Activated effector memory CD4-positive, alpha-beta T cell treated with Interleukin-2 at 50 U/mL for 16 hours (primary cell): ENCODE measurements at places on chromosomes 3 and 15.

DNA sequence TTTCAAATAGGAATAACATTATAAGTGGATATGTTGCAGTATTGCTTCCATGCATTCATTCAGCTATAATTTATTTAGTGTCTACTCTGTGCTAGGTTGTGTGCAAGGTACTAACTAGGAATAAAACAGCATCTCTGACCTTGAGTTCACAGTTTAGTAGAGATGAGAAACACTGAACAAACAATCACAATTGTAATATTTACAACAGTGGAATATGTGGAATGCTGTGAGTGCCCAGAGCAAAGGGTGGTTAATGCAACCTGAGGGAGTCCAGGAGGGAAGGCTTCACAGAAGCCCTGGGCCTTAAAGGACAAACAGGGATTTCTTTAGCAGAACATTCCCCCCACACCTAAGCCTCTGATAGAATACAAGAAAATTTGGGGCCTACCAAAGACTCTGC is 13.3 kb downstream of the SFMBT1 start:
- no peak for DNase-seq

- no peak for DNase-seq
Observed at GRCh38 chr3:116059421-116060096, 385.7 kb downstream of the LSAMP start.

DNA sequence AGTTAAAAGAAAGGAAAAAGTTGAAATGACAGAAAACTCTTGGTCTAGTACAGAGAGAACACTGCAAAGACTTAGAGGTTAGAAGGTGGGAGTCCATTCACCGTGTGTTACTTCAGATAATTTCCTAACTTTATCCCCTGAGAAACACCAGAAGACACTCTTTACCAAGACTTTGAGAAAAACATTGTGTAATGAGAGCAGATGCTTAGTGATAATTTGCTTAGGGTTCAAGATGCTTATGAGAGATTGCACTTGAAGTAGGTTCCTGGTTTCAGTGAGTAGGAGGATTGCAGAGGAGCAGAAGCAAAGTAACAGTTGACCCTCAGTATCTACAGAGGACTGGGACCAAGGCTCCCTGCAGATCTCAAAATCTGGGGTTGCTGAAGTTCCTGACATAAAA is 594.1 kb downstream of the NR2F2 start:
- no peak for DNase-seq

DNA sequence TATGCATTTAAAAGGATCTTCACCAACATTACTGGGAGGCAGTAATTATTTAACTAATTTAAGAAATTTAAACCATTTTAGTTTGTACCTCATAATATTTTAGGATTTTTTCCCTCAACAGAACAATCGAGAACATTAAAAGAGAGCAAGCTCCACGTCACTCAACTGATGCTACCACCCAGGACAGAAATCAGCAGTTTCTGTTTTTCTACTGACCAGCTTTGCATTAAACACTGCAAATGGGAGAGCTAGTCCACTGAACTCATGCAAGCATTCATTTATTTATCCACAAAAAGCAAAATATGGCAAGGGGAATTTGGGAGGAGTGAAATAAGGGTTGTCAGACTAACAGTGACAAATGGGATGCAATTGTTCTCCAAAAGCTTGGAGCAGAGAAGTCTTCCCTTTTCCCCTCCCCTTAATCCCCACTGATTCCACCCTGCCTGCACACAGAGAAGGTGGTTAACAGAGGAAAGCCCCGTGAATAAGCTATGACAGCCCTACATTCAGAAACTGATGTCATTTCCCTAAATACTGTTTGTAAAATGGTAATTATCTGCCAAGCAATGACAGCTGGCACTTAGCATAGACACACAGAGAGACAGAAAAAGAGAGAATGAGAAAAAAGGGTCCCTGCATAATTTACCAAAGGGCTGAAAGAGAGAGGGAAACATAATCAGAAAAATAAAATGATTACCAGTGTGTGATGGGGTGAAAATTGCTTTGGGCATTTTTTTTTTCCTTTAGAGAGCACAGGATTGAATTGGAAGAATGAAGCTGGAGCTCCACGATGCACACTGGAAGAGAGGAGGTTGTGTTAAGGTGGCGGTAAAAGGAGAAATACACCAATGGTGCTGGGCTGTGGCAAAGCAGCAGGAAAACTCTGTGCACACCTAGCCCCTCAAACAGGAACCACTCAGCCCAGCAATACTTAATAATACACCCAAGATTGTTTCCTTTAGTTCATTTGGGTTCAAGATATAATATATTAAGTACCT is 777.4 kb downstream of the TUSC7 start:
- no peak for DNase-seq

DNA sequence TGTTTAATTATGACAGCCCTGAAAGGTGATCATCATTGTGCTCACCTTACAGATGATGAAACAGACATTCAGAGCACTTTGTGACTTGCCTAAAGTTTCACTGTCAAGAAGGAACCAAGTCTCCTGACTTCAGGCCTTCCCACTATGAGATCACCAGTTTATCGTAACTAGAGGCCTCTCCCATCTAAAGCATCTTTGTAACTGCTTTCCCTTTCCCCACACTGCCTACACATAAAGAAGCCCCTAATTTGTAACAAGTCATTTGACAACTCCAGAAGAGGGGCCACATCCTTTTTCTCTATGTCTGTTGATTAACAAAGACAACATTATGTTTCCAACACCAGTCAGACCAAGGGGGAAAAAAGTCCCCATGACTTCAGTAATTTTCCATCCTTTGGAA is 1.1 kb downstream of the KLHL6 start:
- no peak for DNase-seq

- DNase-seq = no peak
Observed at GRCh38 chr3:153756816-153757215, 364.4 kb upstream of the ARHGEF26 start.

DNA sequence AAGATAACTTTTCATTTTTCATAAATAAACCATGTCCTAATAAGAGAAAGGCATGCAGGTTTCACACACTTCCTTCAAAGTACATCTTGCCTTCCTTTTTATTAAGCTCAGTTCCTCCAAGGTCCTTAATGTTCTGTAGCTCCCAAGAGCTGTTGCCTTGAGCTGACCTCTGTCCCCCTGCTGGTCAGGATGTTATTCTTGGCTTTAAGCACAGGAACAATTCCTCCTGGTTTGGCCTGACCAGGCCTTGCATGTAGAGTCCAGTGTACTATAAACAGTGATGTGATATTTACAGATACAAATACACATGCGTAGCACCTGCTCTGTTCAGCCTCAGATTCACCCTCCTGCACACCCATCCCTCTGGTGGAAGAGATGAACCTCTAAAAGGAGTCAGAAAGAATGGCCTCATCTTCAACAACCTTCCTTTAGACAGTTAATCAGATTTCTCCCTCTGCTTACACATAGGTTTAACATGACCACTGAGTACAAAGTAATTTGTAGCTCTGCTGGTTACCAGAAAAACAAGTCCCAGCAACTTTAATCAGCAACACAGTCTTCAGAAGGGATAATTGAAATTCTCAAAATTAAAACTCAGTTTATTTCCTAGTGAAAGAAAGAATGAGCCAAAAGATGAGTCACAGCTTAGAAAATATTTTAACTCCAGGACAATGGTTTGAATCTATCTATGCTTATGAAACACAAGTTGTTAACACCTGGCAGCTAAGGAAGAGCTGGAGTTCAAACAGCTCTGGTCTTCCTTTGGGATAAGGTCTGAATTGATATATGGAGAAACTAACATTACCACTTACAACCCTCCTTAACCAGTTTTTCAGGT is 46.5 kb downstream of the PTPN9 start:
- DNase-seq = no peak

DNA sequence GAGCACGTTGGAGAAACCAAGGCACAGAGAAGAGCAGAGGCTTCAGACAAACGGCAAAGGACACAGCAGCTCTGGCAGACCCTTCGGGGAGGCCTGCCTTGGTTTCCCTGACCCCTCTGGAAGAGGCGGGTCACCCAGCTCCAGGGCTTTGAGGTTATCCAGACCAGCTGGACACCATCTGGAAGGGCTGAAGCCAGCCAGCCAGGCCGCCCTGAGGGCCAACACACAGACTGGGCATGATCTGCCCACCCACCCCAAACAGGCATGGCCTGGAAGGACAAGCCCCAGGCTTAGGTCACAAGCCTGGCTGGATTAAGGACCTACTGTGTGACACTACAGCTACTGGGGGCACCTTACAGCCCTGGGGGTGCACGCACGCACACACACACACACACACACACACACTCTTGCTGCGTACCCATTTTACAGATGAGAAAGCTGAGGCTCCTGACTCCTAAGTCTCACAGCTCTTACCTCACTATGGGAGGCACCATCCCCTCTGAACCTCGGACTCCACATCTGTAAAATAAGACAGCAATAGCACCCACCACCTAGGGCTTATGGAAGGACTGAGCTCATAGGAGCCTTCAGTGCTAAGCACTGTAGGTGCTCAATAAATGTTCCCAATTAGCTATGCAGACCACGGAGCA is 10.8 kb downstream of the PLXND1 start:
- no peak for DNase-seq

DNA sequence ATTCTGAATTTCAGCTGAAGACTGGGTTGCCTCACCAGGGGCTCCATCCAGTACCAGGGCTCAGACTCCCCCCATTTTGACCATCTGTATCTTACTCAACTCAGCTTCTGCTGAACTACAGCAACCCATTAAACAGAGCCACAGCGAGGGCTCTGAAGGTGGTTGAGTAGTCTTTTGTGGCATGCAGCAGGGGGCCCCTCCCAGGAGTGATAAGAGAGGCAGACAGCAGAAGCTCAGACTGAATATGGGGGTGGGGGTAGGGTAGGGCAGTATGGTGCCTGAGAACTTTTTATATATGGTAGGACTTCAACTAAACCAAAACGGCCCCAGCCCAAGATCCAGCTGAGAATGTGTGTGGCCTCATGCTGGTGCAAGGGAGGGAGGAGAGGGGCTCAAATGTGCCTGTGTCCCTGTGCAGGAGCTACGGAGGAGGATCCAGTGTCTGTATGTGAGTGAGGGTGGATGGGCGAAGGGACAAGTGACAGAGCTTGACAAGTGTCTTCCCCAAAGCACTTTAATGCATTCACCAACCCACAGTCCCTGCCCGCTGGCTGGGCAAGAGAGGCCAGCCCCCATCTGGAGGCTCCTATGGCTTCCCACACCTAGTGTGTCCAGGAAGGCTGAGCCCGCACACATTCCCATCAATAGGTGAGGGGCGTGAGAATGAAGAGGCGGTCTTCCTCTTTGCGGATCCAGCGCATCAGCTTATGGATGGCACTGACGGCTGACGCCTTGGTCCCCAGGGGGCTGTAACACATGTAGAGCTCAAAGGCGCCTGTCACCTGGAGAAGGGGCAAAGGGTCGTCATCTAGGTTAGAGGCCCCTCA is 4.9 kb upstream of the MST1R start:
- DNase-seq = no peak

GRCh38 chr15:80992006-80992405 is 2.4 kb upstream of the MESD start:
- DNase-seq = no peak

DNA sequence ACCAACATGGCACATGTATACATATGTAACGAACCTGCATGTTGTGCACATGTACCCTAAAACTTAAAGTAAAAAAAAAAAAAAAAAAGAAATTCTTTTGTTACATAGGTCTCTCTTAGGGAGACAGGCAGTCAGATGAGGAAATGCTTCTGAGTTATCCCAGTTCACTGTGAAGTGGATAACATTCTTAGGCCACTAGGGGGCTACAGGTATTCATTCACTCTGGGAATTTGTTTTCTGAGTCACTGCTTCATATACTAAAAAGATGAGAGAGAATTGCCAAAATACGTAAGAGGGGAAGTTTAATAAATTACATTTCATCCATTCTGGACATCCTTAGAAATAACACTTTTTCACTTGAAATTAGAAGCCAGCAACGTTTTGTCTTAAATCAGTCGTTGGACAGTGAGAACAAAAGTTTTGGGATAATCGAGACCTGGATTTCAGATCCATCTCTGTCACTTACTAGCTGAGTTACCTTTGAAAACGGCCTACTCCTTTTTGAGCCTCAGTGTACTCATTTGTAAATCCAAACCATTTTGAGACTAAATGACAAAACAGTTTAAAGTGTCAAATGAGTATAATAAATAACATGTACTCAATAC is 738.4 kb upstream of the ALCAM start:
- DNase-seq = no peak

- no peak for DNase-seq
Observed at GRCh38 chr3:46214751-46215352, 6.7 kb upstream of the CCR1 start.

DNA sequence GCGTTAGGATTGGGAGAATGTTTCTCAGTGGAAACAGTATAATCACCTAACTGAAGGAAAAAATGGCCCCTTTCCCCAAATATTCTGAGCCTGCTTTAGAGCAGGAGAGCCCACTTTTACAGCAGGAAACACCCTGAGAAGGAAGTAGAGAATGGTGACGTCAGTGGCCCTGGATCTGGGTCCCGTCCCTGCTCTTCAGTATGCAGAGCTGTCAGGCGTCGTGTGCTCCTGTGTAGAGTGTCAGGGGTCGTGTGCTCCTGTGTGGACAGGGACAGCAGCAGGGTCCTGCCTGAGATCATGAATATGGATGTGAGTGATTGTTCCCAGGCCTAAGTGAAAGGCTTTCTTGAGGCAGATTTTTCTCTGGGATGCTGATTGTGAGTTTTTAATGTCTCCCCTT is 45.2 kb downstream of the CGNL1 start:
- DNase-seq = no peak

- no peak for DNase-seq
Observed at GRCh38 chr3:182104881-182105280, 393.2 kb downstream of the SOX2 start.

GRCh38 chr3:64878362-64878761 is 190.6 kb upstream of the ADAMTS9 start:
- no peak for DNase-seq

DNA sequence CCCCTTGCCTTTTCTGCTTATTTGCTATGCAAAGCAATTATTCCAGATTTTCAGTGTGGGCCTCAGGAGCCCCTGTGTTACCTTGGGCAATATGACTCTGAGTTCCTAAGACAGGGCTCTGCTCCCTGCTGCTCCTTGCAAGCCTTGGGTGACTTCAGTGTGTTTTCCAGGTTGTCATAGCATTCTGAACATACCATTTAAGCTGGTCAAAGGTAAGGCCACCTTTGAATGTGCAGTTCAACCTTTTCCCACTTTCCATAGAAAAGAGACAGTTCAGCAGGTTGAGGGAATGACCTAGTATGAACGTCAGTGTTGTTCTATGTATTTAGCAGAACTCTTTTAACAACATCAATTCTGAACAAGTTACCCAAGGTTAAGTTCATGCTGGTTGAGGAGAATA is 302.2 kb downstream of the PTPRG start:
- no peak for DNase-seq

GRCh38 chr3:10234526-10235230 is 13.6 kb upstream of the TATDN2 start:
- no peak for DNase-seq

- no peak for DNase-seq
Observed at GRCh38 chr3:8891303-8891702, 72.0 kb downstream of the RAD18 start.

DNA sequence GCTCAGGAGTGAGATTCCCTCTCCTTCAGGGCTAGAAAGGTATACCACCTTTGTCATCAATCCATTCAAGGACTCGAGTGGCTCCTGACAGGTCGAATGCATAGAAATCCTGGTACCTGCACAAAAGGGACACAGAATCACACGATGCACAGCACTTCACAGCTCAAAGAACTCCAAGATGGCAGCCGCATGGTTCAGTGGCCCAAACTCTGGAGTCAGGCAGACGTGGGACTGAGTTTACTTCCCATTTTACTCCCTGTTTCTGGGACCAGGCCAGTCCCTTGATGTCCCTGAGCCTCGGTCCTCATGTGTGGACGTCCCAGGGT is 536 bp downstream of the WDR73 start:
- no peak for DNase-seq
